ENCODE measurements at places on chromosomes 5 and 9. TPM values are rescaled to one million over a fixed set of nuclear protein-coding genes. Genes with fewer than 3 reads are reported as not detected.

ELAVL2 gene
- total RNA-seq, result not detected

IGIP gene
- 17.0 TPM for total RNA-seq

GNA14 gene
- 2.6 TPM for total RNA-seq

IL31RA gene
- total RNA-seq, result 1.4 TPM

CCIN gene
- total RNA-seq, result 0.32 TPM

LTC4S gene
- 0.86 TPM for total RNA-seq

SH2D3C gene
- total RNA-seq, result 0.52 TPM

SIGMAR1 gene
- 57.5 TPM for total RNA-seq

ZFP2 gene
- 2.1 TPM for total RNA-seq

PRUNE2 gene
- 619 TPM for total RNA-seq

PCDHGC5 gene
- total RNA-seq, result 8.1 TPM

BAG1 gene
- 62.2 TPM for total RNA-seq

OSTF1 gene
- total RNA-seq, result 31.7 TPM

NAA35 gene
- total RNA-seq, result 31.2 TPM

ADRB2 gene
- 3.7 TPM for total RNA-seq

CYLC2 gene
- not detected for total RNA-seq

CACNA1B gene
- under 0.01 TPM for total RNA-seq

CTNND2 gene
- not detected for total RNA-seq

PPP2R2B gene
- 1.8 TPM for total RNA-seq

SLC6A3 gene
- total RNA-seq, result 0.13 TPM

CDKN2B gene
- total RNA-seq, result 5.9 TPM

CDKN2A gene
- 1.8 TPM for total RNA-seq

IL3 gene
- total RNA-seq, result not detected

DCTN3 gene
- 99.0 TPM for total RNA-seq

EXOSC3 gene
- total RNA-seq, result 27.2 TPM

ADAMTSL2 gene
- 0.11 TPM for total RNA-seq

C5 gene
- total RNA-seq, result 12.0 TPM

SHOC1 gene
- total RNA-seq, result 0.11 TPM

KIAA0825 gene
- 13.9 TPM for total RNA-seq

GCNT1 gene
- total RNA-seq, result 97.9 TPM

OBP2B gene
- not detected for total RNA-seq

HAVCR1 gene
- total RNA-seq, result not detected

PDCD1LG2 gene
- 9.1 TPM for total RNA-seq

FOXD4L5 gene
- total RNA-seq, result not detected

TEK gene
- 0.78 TPM for total RNA-seq

DOK3 gene
- total RNA-seq, result 0.91 TPM

IFNE gene
- 6.8 TPM for total RNA-seq

RNF183 gene
- not detected for total RNA-seq

ARAP3 gene
- 3.8 TPM for total RNA-seq
